ENCODE measurements at places on chromosomes 13 and 19. TPM values are rescaled to one million over a fixed set of nuclear protein-coding genes. Genes with fewer than 3 reads are reported as not detected.

N4BP2L1 gene
- 34.1 TPM for total RNA-seq

ETV2 gene
- total RNA-seq, result 2.5 TPM

ZNF723 gene
- total RNA-seq, result not detected

GPR180 gene
- total RNA-seq, result 3.9 TPM

TMEM86B gene
- 3.5 TPM for total RNA-seq

LGALS14 gene
- not detected for total RNA-seq

MVB12A gene
- 62.8 TPM for total RNA-seq

OR7C1 gene
- total RNA-seq, result not detected

MPV17L2 gene
- 6.9 TPM for total RNA-seq

CEACAM16 gene
- not detected for total RNA-seq

COL5A3 gene
- 6.2 TPM for total RNA-seq

KIR2DL1 gene
- total RNA-seq, result not detected

SUPT5H gene
- total RNA-seq, result 127 TPM

OR7A5 gene
- total RNA-seq, result not detected

SMIM24 gene
- total RNA-seq, result 0.66 TPM

VWA8 gene
- 22.5 TPM for total RNA-seq

ZNF560 gene
- 0.10 TPM for total RNA-seq

C19orf73 gene
- not detected for total RNA-seq

BRME1 gene
- 1.3 TPM for total RNA-seq

LILRB1 gene
- total RNA-seq, result 1.6 TPM

ITGBL1 gene
- 1.8 TPM for total RNA-seq

RASIP1 gene
- 13.2 TPM for total RNA-seq

ZNF578 gene
- 4.9 TPM for total RNA-seq

CLC gene
- not detected for total RNA-seq

KLK6 gene
- not detected for total RNA-seq

NLRP4 gene
- total RNA-seq, result not detected

ZNF550 gene
- 13.5 TPM for total RNA-seq

LYPD3 gene
- total RNA-seq, result 2.5 TPM

LSM7 gene
- 159 TPM for total RNA-seq

URAD gene
- total RNA-seq, result not detected

FGF9 gene
- 0.33 TPM for total RNA-seq

MATK gene
- total RNA-seq, result 1.1 TPM

TJP3 gene
- total RNA-seq, result 4.4 TPM

CBY2 gene
- not detected for total RNA-seq

NUDT15 gene
- 6.6 TPM for total RNA-seq

FAM124A gene
- total RNA-seq, result 2.5 TPM

FBXO27 gene
- total RNA-seq, result 5.7 TPM

NKG7 gene
- total RNA-seq, result 3.1 TPM

CYP2A7 gene
- 0.45 TPM for total RNA-seq

TBXA2R gene
- total RNA-seq, result 2.7 TPM

CD209 gene
- 1.6 TPM for total RNA-seq

CABP5 gene
- total RNA-seq, result not detected

IRGC gene
- not detected for total RNA-seq

ANKLE1 gene
- total RNA-seq, result 1.4 TPM

FCGBP gene
- total RNA-seq, result 29.7 TPM

ADGRE2 gene
- 0.56 TPM for total RNA-seq

OSCAR gene
- total RNA-seq, result 1.4 TPM

SIGLEC9 gene
- total RNA-seq, result 3.1 TPM

ADPRHL1 gene
- 5.0 TPM for total RNA-seq

RGCC gene
- 12.4 TPM for total RNA-seq

MUC16 gene
- 1.6 TPM for total RNA-seq

CEACAM18 gene
- not detected for total RNA-seq

LHB gene
- not detected for total RNA-seq

CFD gene
- 3.8 TPM for total RNA-seq

ZNF433 gene
- total RNA-seq, result 17.4 TPM
